Fibroblast of upper back skin (primary cell): ENCODE measurements at places on chromosomes 6 and 20.

GRCh38 chr6:71114544-71114943 lies 157.7 kb upstream of the B3GAT2 start:
- DNase-seq: no peak

GRCh38 chr6:15504581-15505350 lies 158.1 kb downstream of the DTNBP1 start:
- peak; percentile 98 for DNase-seq

GRCh38 chr6:85004361-85004995 lies 240.1 kb upstream of the TBX18 start:
- DNase-seq: peak; percentile 35

DNA sequence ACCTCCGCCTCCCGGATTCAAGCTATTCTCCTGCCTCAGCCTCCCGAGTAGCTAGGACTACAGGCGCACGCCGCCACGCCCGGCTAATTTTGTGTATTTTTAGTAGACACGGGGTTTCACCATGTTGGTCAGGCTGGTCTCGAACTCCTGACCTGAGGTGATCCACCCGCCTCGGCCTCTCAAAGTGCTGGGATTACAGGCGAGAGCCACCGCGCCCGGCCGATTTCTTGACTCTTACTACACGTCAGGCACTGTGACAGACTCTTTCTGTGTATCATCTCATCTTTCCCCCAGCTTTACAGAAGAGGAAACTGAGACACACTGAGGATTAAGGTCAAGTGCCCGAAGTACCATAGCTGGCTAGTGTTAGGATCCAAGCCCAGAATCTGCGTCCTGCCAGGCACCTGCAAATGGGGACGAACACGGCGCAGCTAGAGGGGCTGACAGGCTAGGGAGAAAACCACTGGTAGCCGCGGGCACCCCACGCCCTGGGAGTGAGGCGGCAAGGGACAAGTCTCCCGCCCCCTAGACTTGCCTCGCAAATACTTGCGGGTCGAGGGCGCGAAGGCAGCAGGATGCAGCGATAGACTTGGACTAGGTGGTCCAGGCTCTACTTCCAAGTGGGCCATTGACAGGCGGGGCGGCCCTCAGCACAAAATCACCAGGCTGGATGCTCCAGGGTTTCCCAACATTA lies 1.1 kb upstream of the TAF8 start:
- no peak for DNase-seq

DNA sequence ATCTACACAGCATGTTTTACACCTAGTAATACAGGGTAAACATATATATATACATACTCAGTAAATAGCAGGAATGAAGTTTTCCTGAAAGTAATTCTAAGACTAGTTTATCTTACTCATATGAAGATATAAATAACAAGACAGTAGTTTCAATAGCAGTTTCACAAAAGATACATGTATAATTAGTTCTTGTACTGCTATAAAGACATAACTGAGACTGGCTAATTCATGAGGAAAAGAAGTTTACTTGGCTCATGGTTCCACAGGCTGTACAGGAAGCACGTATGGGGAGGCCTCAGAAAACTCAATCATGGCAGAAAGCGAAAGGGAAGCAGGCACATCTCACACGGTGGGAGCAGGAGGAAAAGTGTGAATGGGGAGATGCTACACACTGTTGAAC lies 16.9 kb downstream of the RARS2 start:
- no peak for DNase-seq
